ENCODE measurements at places on chromosomes 5 and 9. TPM values are rescaled to one million over a fixed set of nuclear protein-coding genes. Genes with fewer than 3 reads are reported as not detected.

DNA sequence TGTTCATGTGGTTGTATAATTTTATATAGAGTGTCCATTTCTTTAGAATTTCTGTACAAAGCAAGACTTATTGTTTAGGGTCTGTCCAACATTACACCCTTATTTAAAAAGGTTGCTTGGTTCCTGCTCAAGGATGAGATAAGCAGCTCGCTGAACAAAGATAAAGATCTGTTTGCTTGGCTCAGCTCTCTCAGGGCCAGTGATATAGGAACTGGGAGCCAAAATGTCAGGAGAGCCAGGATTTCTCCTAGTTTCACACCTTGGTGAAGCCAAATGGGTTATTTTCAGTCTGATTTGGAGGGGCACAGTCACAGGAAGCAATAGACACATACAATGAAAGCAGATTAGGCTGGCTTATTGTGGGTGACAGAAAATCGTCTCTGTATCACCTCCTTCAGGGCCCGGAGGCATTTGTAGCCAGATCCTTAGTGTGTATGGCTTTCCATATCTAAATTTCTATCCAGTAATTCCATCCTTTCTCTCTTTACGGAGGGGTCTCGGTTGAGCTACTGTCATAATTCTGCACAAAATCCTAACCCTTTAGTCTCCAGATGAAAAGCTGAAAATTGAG is 396.4 kb downstream of the TMEM232 start:
- H3K4me3 ChIP-seq, result no peak overlapping the region
- H3K36me3 ChIP-seq, result no peaks in the 10 kb centered on the region
- no peak for DNase-seq
- no peak overlapping the region for H3K27ac ChIP-seq

DNA sequence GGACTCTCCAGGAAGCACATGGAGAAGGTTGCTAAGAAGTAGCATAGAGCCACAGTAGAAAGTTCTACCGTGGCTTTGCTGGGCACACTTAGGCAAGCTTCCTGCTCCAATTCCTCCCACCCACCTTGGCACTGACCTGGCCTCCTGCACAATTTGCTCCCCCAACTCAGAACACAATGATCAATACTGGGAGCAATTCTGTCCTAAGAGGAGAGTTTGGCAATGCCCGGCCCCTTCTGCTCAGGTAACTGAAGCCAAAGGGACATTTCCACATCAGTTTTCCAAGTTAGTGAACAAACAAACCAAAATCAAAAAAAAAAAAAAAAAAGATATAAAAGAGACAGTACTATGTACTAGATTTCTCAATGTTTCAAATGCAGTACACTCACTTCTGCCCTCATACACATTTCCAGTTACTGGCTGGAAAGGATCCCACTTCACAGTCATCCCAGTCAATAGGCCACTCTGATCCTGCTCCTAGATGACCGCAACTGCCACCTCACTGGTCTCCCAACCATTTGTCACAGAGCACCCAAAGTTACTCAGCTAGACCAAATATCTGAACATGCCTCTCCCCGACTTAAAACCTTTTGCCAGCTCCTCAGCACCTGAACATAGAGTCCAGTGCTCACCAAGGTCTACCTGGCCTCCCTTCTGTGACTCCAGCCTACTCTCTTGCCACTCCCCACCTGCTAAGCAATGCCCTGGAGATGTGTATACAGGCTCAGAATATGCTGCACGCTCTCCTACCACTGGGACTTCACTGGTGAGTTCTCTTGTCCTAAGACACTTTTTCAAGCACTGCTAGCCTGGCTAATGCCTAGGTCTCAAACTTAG is 21.3 kb downstream of the ABCA1 start:
- no peak overlapping the region for H3K27ac ChIP-seq
- peaks cover 6% of the 10 kb centered on the region for H3K4me1 ChIP-seq
- no peak overlapping the region for H3K4me3 ChIP-seq
- peaks cover 17% of the 10 kb centered on the region for H3K27me3 ChIP-seq
- no peaks in the 10 kb centered on the region for H3K36me3 ChIP-seq

- peaks cover 16% of the 10 kb centered on the region for H3K4me1 ChIP-seq
- no peak overlapping the region for H3K4me3 ChIP-seq
- no peak overlapping the region for H3K27ac ChIP-seq
- no peaks in the 10 kb centered on the region for H3K27me3 ChIP-seq
- no peak for DNase-seq
These were observed 56.5 kb upstream of the JADE2 start for GRCh38 chr5:134468921-134469400.

DNA sequence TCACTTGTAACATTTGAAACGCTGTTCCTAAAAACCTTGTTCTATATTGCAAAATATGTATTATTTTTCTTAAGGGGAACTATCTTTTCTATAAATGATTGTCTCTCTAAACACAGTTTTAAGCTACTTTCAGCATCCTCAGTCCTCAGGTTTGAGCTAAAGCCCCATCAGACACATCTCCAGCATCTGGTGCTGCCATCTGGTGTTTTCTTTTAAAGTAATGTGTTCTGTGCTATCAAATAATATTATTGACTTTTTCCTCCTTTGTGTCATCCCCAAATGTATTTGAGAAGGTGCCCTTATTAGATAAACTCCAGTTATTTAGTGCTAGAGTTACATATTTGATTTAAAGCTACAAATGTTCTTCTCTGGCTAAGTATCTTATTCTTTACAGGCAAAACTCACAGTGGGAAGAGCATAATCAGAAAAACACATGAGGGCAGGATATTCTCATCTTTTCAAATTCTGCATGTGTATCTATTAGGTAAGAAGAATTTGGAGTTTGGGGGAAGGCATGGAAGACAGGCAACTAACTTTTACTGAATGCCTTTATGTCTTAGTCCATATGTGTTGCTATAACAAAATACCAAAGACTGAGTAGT is 27.5 kb downstream of the ZNF474 start:
- H3K36me3 ChIP-seq, result no peaks in the 10 kb centered on the region
- H3K27ac ChIP-seq, result no peak overlapping the region
- peak; percentile 18 for DNase-seq
- H3K4me3 ChIP-seq, result no peak overlapping the region

GRCh38 chr5:20649966-20650365 is 662.0 kb upstream of the CDH18 start:
- H3K27ac ChIP-seq, result no peak overlapping the region
- DNase-seq, result no peak
- no peaks in the 10 kb centered on the region for H3K27me3 ChIP-seq
- H3K36me3 ChIP-seq, result no peaks in the 10 kb centered on the region
- H3K4me1 ChIP-seq, result no peaks in the 10 kb centered on the region

GRCh38 chr5:38538161-38538560 is 18.3 kb downstream of the LIFR start:
- H3K4me1 ChIP-seq, result no peaks in the 10 kb centered on the region

- DNase-seq, result no peak
- no peaks in the 10 kb centered on the region for H3K4me1 ChIP-seq
- no peak overlapping the region for H3K4me3 ChIP-seq
These were observed 503.7 kb downstream of the CDH10 start for GRCh38 chr5:24141046-24141445.

DNA sequence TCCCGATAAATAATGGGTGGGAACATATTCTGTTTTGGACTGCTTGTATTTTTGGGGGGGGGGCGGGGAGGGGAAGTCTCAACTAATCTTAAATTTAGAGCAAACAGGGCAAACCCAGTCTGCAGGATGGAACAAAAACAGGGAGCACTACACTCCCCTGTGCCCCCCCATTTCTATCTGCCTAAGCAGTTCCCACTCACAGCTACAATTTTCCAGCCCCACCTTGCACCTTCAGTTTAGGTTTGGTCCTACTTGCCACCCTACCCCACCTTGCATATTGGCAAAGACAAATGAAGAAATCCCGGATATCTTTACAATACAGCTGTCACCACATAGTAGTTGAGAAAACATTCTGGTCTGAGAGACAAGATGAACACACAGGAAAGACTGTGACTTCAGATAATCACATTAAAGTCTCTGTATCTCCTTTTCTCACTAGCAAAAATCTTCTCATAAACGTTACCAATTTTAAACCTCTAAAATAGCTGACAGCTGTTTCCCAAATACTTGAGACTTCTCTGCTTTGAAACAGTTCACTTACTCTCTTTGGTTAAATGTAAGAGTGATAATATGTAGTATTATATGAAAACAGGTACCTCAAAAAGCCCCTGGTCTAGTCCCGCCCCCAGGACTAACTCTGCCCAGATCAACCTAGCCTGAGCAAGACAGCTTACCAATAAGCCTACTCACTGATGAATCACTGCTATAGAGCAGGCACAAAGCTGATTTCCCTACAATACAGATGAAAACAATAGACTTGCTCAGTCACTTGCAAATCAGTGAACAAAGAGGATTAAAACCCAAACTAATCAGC is 5.2 kb upstream of the RAPGEF6 start:
- no peaks in the 10 kb centered on the region for H3K27me3 ChIP-seq
- H3K27ac ChIP-seq, result no peak overlapping the region
- no peaks in the 10 kb centered on the region for H3K36me3 ChIP-seq
- H3K4me3 ChIP-seq, result no peak overlapping the region
- H3K4me1 ChIP-seq, result peaks cover 5% of the 10 kb centered on the region

- H3K4me1 ChIP-seq, result peaks cover 16% of the 10 kb centered on the region
- peak overlapping the region; percentile 57 for H3K4me3 ChIP-seq
- no peaks in the 10 kb centered on the region for H3K36me3 ChIP-seq
- DNase-seq, result no peak
- no peak overlapping the region for H3K27ac ChIP-seq
These were observed 937 bp downstream of the TMOD1 start for GRCh38 chr9:97502222-97502983.

DNA sequence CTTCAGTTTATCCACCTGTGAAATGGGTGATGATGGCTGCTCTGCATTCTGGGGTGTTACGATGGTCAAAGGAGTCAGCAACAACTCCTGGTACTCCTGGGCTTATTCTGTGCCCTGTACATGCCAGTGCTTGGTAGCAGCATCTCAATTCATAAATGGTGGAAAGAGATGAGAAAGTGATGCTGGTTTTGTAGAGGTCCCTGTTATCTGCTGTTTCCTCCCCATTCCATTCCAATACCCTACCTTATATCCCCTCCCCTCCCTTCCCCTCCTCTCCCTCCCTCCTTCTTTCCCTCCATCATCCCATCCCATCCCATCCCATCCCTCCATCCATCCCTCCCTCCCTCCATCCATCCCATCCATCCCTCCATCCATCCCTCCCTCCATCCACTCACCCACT is 19.1 kb downstream of the BOD1 start:
- no peak overlapping the region for H3K27ac ChIP-seq
- H3K27me3 ChIP-seq, result no peaks in the 10 kb centered on the region
- no peaks in the 10 kb centered on the region for H3K36me3 ChIP-seq
- no peak overlapping the region for H3K4me3 ChIP-seq
- H3K4me1 ChIP-seq, result no peaks in the 10 kb centered on the region

DNA sequence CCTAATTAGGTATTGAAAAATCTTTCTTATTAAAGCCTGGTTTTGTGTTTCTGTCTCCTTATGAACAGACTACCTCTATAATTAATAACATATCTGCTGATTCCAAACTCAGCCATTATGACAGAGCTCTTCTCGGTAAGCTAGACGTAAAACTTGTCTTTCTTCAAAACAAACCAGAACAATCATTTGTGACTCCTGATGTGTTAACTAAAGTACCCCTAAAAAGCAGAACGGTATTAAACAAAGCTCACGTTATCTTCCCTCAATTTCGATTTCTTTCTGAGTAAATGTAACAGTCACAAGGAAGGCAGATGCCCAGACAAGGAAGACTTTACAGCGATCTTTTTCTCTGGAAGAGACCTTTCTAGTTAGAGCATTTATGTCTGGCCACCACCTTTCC is 1.8 kb downstream of the SEMA5A start:
- no peaks in the 10 kb centered on the region for H3K36me3 ChIP-seq
- no peak for DNase-seq
- H3K4me3 ChIP-seq, result no peak overlapping the region
- no peaks in the 10 kb centered on the region for H3K27me3 ChIP-seq

GRCh38 chr9:20981486-20981885 is 50.0 kb downstream of the HACD4 start:
- H3K4me1 ChIP-seq, result no peaks in the 10 kb centered on the region
- no peaks in the 10 kb centered on the region for H3K27me3 ChIP-seq
- no peak for DNase-seq

DNA sequence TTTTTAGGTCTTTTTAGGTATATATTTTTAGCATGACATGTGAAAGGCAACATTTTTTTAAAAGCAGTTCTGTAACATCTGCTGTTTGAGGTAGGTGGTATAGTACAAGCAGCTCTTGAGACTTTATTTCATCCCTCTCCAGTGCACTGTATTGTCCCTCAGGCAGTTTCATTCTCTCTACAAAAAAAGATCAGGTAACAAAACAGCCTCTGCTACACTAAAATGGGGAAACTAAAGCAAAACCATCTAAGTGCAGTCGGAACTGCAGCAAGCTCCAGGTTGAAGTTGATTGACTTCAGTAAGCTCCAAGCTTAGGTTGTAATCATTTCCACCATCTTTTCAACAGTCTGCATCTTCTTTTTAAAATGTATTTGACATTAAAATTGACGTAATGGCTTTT is 195.6 kb downstream of the DEPDC1B start:
- H3K4me3 ChIP-seq, result no peak overlapping the region
- no peaks in the 10 kb centered on the region for H3K4me1 ChIP-seq
- no peak for DNase-seq
- peaks cover 29% of the 10 kb centered on the region for H3K27me3 ChIP-seq
- no peak overlapping the region for H3K27ac ChIP-seq

DNA sequence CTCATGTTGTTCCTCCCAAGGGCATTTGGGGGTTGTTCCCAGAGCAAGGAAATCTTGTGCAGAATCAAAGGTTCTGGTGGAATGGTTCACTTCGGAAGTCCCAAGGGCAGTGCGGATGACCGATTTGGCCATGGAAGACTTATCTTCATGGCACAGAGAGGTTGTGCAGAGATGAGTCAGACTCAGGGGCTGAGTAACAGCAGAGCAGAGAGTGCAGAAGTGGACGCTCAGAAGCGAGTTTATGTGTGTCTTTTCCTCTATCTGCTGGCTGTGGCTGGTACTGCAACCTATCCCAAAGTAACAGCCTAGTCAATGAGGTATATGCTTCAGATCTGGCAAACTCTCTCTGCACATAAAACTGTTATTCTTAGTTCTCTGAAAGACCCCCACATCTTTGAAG is 118.1 kb downstream of the DPYSL3 start:
- H3K27me3 ChIP-seq, result no peaks in the 10 kb centered on the region
- no peak overlapping the region for H3K4me3 ChIP-seq
- peaks cover 4% of the 10 kb centered on the region for H3K4me1 ChIP-seq
- no peaks in the 10 kb centered on the region for H3K36me3 ChIP-seq

DNA sequence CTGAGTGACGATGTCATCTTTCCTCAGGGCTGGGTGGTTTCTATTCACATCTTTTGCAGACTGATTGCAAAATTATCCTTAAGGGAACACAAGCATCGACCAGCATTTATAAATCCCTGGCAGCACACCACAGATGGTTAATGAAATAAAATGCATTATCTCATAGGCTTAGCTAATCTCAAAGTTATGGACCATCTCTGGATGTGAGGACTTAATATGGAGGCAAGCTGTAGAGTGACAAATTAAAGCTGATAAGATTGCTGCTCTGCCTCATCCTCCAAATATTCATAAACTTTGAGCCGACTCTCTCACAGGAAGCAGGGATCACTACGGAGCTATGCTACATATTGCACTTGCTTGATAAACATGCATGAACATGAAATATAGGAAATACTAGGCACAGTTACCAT is 663.2 kb upstream of the RGMB start:
- H3K27ac ChIP-seq, result no peak overlapping the region
- no peak overlapping the region for H3K4me3 ChIP-seq
- no peaks in the 10 kb centered on the region for H3K4me1 ChIP-seq
- no peaks in the 10 kb centered on the region for H3K27me3 ChIP-seq
- no peaks in the 10 kb centered on the region for H3K36me3 ChIP-seq

- DNase-seq, result no peak
- no peaks in the 10 kb centered on the region for H3K36me3 ChIP-seq
- no peaks in the 10 kb centered on the region for H3K4me1 ChIP-seq
These were observed 71.4 kb downstream of the ADRB2 start for GRCh38 chr5:148897842-148898241.

OBP2B gene
- not detected for total RNA-seq

LECT2 gene
- not detected for total RNA-seq

HSPA9 gene
- 486 TPM for total RNA-seq

OR1Q1 gene
- total RNA-seq, result not detected

EIF4E1B gene
- 0.07 TPM for total RNA-seq
